M059J (cell line): ENCODE measurements at places on chromosomes 4 and X.

DNA sequence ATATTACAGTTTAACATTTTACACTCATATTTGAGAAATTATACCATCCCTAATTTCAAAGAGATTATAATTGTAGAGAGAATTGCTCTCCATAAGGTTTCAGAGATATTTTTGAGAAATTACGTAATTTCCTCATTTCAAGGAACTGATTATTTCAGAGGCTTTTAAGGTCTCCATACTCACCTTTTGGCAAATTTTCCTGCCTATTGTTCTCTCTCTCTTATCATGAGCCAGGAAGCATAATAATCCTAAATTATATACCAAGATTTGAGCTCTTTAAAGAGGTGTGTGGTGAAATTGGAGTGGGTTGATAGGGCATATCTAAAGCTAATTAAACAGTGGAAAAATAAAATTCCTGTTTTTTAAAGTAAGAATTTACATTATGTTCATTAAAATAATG, 248.9 kb upstream of the FTHL17 start:
- DNase-seq: no peak

DNA sequence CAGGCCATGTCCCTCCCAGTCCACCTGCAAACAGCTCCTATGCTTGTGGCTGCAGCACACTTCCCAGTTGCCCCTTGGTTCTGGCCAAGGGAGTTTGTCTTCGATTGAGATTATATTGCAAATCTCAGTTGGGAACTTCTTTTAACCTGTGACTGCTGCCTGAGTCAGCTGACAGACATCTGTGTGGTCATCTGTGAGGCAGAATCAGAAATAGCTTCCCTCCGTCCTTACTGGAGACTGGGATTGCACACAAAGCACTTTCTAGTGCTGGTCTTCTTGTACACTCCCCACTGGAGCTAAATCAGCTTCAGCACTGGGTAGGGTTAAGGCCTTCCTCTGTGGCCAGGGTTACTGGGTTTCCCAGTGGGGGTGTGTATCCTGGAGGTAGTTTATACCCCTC, 34.3 kb downstream of the ZNF330 start:
- no peak for DNase-seq

- DNase-seq: peak; percentile 2
Observed at GRCh38 chrX:36961590-36961989, 46.6 kb upstream of the FAM47C start.

DNA sequence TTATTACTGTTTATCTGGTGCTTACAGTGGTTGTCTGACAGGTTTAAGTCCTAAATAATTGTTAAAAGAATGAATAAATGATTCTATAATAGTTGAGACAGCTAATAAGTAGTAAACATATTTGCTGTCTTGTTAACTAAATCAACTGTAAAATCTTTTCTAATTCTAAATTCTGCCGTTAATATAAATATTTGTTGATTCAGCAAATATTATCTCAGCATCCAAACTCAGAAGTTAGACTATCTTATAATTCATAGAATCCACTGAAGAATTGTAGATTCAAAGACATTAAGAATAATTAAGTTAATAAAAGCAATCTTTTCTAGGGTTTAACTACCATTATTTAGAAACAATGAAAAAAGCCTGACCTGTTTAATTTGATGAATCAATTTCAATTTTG, 256.3 kb downstream of the BMPR1B start:
- no peak for DNase-seq

DNA sequence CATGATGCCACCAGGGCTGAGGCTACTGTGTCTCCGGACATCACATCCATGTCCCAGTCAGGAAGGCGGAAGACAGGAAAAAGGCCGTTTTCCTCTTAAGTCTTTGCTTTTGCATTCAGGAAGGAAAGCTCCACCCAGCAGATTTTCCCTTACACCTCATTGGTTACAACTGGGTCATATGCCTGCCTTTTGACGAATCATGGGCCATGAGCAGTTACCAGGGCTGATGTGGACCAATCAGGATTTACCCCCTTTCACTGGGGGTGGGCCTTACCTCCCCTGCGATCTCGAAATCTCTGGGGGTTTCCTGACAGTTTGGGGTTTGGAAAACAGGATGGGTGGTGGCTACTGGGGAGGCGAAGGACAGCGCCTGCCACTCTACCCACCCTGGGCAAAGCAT, 52.5 kb upstream of the GRPEL1 start:
- peak; percentile 38 for DNase-seq

GRCh38 chr4:70691661-70692060, 3.3 kb downstream of the UTP3 start:
- no peak for DNase-seq

GRCh38 chr4:11831739-11832138, 403.0 kb upstream of the HS3ST1 start:
- no peak for DNase-seq

- DNase-seq: no peak
Observed at GRCh38 chr4:6471307-6472007, 957 bp downstream of the PPP2R2C start.

GRCh38 chr4:23006756-23007155, 314.0 kb downstream of the GBA3 start:
- peak; percentile 68 for DNase-seq

- peak; percentile 3 for DNase-seq
Observed at GRCh38 chr4:25760518-25761157, 102.2 kb downstream of the SEL1L3 start.
